Naive B cell (primary cell): ENCODE measurements at places on chromosomes 6 and 20.

GRCh38 chr6:113304116-113304515, 553.0 kb upstream of the MARCKS start:
- H3K27ac ChIP-seq = no peak overlapping the region
- peaks cover 7% of the 10 kb centered on the region for H3K27me3 ChIP-seq
- DNase-seq = no peak
- no peaks in the 10 kb centered on the region for H3K36me3 ChIP-seq
- H3K4me3 ChIP-seq = no peak overlapping the region
- H3K4me1 ChIP-seq = no peaks in the 10 kb centered on the region

GRCh38 chr20:57310821-57311514, 18.6 kb upstream of the SPO11 start:
- no peak for DNase-seq
- H3K27me3 ChIP-seq = peaks cover 46% of the 10 kb centered on the region
- H3K4me1 ChIP-seq = no peaks in the 10 kb centered on the region
- H3K4me3 ChIP-seq = no peak overlapping the region

GRCh38 chr6:28884423-28885131, 39.2 kb downstream of the TRIM27 start:
- peaks cover 36% of the 10 kb centered on the region for H3K27me3 ChIP-seq
- H3K4me1 ChIP-seq = peaks cover 20% of the 10 kb centered on the region
- no peak overlapping the region for H3K27ac ChIP-seq
- DNase-seq = peak; percentile 9
- H3K4me3 ChIP-seq = peak overlapping the region; percentile 76
- no peaks in the 10 kb centered on the region for H3K36me3 ChIP-seq

DNA sequence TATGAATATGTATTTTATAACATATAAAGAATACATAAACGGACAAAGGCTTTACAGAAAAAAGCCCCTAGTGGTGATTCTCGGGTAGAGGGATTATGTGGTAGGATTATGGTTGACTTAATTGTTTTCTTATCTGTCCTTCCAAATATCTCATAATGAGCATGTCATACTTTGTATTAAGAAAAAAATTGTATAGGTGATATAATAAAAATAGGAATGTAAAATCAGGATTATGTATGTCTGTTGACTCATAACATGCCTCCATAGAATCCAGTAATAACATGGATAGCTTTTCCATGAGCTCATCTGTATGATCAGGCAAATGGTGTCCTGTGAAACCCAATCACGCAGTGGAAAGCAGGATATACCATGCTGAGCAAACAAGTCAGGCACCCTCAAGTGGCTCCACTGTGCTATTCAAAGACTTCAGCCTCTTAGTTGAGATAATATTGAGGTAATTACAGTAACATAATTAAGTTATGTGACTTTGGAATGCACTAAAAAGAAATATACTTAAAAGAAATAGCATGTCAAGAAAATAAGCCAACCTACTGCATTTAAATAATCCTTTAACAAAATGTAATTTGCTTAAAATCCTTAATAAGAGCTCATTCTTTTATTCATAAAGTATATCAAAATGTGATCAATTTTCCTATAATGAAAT, 39.6 kb upstream of the PRELID3B start:
- H3K4me1 ChIP-seq = peaks cover 11% of the 10 kb centered on the region
- no peak overlapping the region for H3K27ac ChIP-seq
- no peak overlapping the region for H3K4me3 ChIP-seq
- no peaks in the 10 kb centered on the region for H3K36me3 ChIP-seq
- peak; percentile 21 for DNase-seq
- peaks cover 27% of the 10 kb centered on the region for H3K27me3 ChIP-seq

DNA sequence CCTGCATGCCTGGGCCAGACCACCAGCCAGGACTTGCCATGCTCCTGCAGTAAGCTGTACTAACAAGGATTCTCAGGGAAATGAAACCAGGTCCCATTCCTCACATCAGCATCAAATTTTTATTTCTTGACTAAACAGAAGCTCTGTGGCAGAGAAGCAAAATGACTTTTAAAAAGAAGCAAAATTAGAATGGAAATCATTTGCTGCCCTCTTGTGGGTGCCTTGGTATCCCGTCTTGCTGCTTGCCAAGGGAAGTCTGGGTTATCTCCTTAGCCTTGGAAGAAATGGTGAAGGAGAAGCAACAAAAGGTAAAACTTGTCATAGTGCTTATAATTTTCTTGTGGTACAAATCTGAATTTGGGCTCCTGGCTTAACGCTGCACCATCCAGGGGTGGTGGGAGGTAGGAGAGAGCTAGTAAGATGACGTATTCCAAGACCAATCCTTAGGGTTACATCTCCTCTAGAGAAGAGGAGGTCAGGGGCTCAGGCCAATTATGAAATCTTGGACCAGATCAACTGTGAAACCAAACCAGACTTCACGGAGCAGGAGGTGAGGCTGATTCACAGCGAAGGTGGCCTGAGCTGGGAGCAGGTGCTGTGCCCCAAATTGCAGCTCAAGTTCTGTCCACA, 107.5 kb downstream of the FAXC start:
- H3K4me3 ChIP-seq = no peak overlapping the region
- H3K4me1 ChIP-seq = no peaks in the 10 kb centered on the region
- no peak for DNase-seq

GRCh38 chr20:55271371-55271770, 733.9 kb downstream of the CBLN4 start:
- H3K27me3 ChIP-seq = no peaks in the 10 kb centered on the region
- no peak for DNase-seq
- H3K4me3 ChIP-seq = no peak overlapping the region
- no peaks in the 10 kb centered on the region for H3K4me1 ChIP-seq
- no peaks in the 10 kb centered on the region for H3K36me3 ChIP-seq

GRCh38 chr6:116812051-116812650, 16.7 kb downstream of the GPRC6A start:
- H3K4me3 ChIP-seq = no peak overlapping the region
- H3K27ac ChIP-seq = no peak overlapping the region
- no peaks in the 10 kb centered on the region for H3K4me1 ChIP-seq
- peaks cover 12% of the 10 kb centered on the region for H3K27me3 ChIP-seq
- H3K36me3 ChIP-seq = peaks cover 16% of the 10 kb centered on the region

- H3K4me1 ChIP-seq = peaks cover 3% of the 10 kb centered on the region
- H3K27ac ChIP-seq = peak overlapping the region; percentile 25
- DNase-seq = no peak
- no peaks in the 10 kb centered on the region for H3K27me3 ChIP-seq
- no peak overlapping the region for H3K4me3 ChIP-seq
Measured at GRCh38 chr20:47243532-47244305, 112.8 kb downstream of the ZMYND8 start.

GRCh38 chr6:137341681-137342195, 122.6 kb upstream of the IFNGR1 start:
- peak; percentile 23 for DNase-seq
- H3K4me3 ChIP-seq = peak overlapping the region; percentile 73
- H3K36me3 ChIP-seq = no peaks in the 10 kb centered on the region

DNA sequence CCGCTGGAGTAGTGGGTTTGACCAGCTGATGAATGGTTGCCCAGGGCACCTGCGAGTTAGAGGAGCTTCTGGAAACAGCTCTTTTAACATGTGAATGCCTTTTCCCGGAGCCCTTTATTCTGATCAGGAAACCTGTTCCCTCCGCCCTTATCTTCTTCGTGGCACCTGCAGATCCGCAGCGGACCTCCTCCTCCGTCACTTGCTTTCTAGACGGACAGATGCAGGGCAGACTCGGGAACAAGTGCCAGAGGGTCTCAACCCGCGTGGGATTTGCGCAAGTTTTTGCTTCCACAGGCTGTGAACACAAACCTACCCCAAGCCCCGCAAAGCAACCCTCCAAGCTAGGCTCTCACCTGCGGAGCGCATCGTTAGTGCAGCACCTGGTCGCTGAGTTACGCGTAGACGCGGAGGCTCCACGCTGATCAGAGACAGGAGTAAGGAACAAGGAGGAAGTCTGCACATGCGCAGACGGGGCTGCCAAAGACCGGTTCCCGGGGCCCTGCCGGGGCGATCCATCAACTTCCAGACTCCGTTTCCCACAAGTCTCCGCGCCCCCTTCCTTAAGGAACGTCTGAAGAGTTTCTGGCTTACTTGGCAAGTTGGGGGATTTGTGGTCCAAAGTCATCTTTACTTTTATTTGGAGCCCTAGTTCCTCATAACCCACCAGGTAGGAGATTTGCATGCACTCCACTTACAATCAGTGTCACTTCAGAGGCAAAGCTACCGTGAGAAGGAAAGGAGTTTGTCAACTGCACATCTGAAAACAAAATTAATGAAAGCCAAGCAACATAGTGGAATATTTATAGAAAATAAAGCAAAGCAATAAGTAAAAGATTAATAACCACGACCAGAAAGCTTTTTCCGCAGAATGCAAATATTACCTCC, 52.7 kb upstream of the ELMO2 start:
- peaks cover 38% of the 10 kb centered on the region for H3K27me3 ChIP-seq
- no peaks in the 10 kb centered on the region for H3K4me1 ChIP-seq

GRCh38 chr20:53582574-53583351, 10.9 kb downstream of the ZNF217 start:
- no peaks in the 10 kb centered on the region for H3K27me3 ChIP-seq
- H3K36me3 ChIP-seq = peaks cover 7% of the 10 kb centered on the region
- peak overlapping the region; percentile 75 for H3K27ac ChIP-seq
- DNase-seq = no peak
- peaks cover 89% of the 10 kb centered on the region for H3K4me1 ChIP-seq

- H3K27me3 ChIP-seq = peaks cover 10% of the 10 kb centered on the region
- H3K27ac ChIP-seq = no peak overlapping the region
- H3K36me3 ChIP-seq = peaks cover 10% of the 10 kb centered on the region
Measured at GRCh38 chr6:79134699-79135474, 56.8 kb upstream of the PHIP start.

GRCh38 chr6:144561455-144562043, 276.4 kb downstream of the UTRN start:
- H3K4me1 ChIP-seq = no peaks in the 10 kb centered on the region
- H3K4me3 ChIP-seq = no peak overlapping the region
- H3K27ac ChIP-seq = no peak overlapping the region
- peaks cover 16% of the 10 kb centered on the region for H3K36me3 ChIP-seq
- DNase-seq = no peak
- no peaks in the 10 kb centered on the region for H3K27me3 ChIP-seq

- H3K27me3 ChIP-seq = peaks cover 14% of the 10 kb centered on the region
- DNase-seq = peak; percentile 10
- peaks cover 9% of the 10 kb centered on the region for H3K4me1 ChIP-seq
Measured at GRCh38 chr6:96626759-96627364, 63.9 kb downstream of the FHL5 start.

GRCh38 chr20:45894797-45895196, 3.7 kb downstream of the CTSA start:
- no peak overlapping the region for H3K4me3 ChIP-seq
- DNase-seq = no peak
- peaks cover 30% of the 10 kb centered on the region for H3K4me1 ChIP-seq
- no peaks in the 10 kb centered on the region for H3K27me3 ChIP-seq

GRCh38 chr6:150145427-150145826, 2.6 kb downstream of the PPP1R14C start:
- peaks cover 70% of the 10 kb centered on the region for H3K27me3 ChIP-seq
- peaks cover 31% of the 10 kb centered on the region for H3K4me1 ChIP-seq
- H3K36me3 ChIP-seq = no peaks in the 10 kb centered on the region
- no peak for DNase-seq
- no peak overlapping the region for H3K4me3 ChIP-seq
- H3K27ac ChIP-seq = no peak overlapping the region

DNA sequence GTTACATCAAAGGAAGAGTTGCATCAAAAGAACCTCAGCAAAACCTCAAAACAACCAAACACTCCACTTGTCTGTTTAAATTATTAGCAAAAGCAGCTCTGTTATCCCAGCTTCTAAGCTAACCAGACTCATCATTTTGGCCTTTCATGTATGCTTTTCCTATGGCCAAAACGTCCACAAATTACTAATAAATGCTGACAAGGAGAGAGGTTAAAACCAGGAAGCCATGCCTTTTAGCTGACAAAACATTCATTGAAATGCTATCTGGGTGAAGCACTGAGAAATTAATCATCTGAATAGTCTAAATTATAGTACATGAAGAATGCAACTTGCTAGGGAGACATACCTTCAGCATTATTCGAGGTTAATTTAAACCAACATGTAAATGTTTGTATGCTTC, 80.6 kb downstream of the LAMA2 start:
- H3K36me3 ChIP-seq = no peaks in the 10 kb centered on the region
- H3K4me3 ChIP-seq = no peak overlapping the region
- DNase-seq = no peak
- no peaks in the 10 kb centered on the region for H3K4me1 ChIP-seq
- H3K27ac ChIP-seq = no peak overlapping the region

- H3K27ac ChIP-seq = no peak overlapping the region
- H3K27me3 ChIP-seq = no peaks in the 10 kb centered on the region
- DNase-seq = no peak
- H3K36me3 ChIP-seq = no peaks in the 10 kb centered on the region
Measured at GRCh38 chr6:146339716-146340115, 203.9 kb upstream of the RAB32 start.
